Stimulated activated CD4-positive, alpha-beta T cell treated with anti-CD3 and anti-CD28 coated beads, Interleukin-1b, Interleukin-23, amount 100 ng/mL, for 24 hours (primary cell): ENCODE measurements at places on chromosomes 4 and X.

DNA sequence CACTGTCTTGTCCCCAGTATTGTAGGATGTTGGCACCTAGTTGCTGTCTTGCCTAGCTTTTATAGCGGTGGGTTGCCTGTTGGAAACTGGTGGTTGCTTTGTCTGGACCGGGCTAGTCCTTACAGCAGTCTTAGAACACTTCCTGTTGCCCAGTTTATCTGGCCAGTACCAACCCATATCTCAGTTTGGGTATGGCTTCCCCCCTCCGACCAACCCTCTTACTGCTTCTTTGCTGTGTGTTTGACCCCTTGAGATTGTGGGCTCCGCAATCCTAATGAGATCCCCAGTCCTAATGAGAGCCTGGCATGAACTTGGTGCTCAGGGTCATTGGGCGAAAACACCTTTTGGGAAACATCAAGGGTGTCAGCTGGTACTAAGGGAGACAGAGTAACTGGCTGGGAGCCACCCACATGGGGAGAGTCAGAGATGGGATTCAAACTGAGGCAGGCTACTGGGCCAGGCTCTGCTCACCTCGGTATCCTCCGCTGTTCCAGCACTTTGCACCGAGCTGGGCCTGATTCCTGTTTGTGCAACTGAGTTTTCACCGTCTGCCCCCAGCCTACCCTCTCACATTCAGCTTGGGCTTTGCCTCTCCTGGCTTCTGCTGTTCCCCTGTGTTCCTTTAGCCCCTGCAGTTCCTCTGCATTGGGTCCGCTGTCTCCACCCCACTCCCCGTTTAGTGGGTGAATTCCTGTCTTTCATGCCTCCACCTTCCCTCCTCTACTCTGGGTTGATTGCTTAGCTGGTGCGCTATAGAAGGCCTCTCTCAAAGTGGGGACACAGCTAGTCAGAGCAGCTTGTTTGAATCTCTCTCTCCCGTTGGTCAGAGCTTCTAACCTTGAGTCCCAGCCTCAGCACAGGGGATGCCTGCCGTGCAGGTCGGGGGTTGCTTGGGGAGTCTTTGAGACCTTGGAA is 1.6 kb downstream of the TBC1D14 start:
- DNase-seq, result no peak

GRCh38 chr4:75715105-75715799 is 9.1 kb upstream of the USO1 start:
- DNase-seq, result no peak

- DNase-seq, result no peak
Observed at GRCh38 chr4:162151850-162152249, 11.9 kb downstream of the FSTL5 start.

GRCh38 chrX:19063030-19063429 is 59.2 kb downstream of the ADGRG2 start:
- DNase-seq, result no peak

DNA sequence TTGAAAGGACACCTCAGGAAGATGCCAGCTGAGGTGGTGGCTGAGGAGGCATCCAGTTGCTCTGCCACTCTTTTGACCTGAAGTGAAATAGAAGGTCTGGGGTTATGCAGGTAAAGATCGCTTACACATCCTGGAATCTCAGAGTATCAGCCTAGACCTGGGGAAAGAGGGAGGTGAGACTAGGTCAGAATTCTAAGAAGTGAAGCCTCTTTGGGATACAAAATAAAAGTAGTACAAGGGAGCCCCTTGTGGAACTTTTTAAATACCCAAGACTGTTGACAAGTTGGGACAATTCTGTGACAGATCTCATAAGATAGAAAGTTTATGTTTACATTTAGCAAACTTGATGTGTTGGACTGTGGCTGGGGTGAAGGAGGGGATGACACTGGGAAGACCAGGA is 263.1 kb downstream of the SPRY1 start:
- DNase-seq, result no peak

- DNase-seq, result no peak
Observed at GRCh38 chr4:187417721-187418120, 577.9 kb upstream of the ZFP42 start.

GRCh38 chrX:155874571-155875244 is 6.4 kb upstream of the VAMP7 start:
- DNase-seq, result no peak

DNA sequence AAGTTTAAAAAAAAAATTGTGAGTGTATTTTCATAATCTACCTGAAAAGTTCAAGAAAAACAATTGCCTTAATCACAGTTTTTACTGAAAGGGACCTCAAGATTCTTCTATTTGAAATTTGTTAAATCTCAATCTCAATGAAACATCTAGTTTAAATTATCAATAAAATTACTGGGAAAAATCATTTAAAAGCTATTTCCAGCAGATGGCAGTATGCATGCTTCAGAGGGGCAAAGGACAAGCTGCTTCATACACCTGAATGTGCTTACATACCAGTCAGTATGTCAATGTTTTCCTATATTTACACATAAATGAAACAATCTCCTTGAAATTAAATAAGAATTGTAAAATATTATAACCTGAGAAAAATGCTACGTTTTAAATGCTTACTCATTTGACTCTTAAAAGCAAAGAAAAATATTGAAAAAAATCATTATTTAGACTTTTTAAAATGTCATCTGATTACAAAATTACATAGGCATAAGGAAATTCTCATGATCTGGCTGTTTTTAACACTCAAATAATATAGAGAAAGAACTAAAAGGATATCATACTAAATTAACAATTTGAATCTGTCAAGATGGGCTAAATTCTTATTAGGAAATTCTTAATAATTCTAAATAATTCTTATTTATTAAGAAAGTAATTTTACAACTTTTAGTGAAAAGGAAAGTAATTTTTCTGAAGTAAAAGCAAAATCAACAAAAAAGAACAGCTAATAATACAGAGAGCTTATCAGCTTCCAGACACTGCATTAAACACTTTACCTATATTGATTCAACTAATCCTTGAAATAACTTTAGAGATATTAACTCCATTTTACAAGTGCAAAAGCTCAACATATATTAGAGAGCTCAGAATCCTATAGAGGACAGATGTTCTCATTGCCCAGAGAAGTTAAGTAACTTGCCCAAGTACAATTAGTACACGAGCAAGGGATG is 242.1 kb downstream of the ADAMTS3 start:
- DNase-seq, result no peak

DNA sequence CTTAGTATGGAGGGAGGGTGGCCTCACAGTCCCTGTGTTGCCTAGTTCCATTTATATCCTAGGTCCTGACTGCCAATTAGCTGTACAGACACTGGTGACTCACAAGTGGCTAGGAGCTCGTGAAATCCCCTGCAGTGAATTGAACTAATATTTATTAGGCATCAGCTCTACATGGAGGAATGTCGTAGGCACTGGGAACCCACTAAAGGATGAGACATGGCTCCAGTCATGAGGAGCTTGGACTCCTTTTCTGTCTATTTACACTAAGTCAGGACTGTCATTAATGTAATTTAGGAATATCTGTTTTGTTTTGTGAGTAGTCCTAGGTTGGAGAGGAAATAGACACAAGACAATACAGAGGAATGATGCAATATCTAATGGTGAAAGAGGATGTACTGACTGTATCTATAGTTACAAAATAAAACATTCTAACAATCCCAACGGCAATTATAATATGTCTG is 67.7 kb downstream of the MID1IP1 start:
- DNase-seq, result no peak

DNA sequence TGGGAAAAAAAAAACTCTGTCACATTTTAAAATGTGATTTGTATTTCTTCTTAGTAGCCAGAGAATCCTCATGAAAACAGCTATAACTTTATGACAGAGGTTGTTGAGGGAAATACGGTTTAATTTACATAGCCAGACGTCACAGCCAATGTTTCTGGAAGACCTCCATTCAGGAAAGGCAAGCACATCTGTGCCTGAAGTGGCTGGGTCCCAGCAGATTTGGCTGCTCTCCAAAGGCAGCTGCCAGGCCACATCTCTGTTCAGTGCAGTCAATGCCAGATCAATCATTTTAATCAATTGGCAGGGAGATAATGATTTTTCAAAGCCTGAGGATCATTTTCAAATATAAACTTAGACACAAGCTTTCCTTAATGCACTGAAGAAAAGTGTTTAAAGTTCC is 86.5 kb upstream of the ZIC3 start:
- no peak for DNase-seq

DNA sequence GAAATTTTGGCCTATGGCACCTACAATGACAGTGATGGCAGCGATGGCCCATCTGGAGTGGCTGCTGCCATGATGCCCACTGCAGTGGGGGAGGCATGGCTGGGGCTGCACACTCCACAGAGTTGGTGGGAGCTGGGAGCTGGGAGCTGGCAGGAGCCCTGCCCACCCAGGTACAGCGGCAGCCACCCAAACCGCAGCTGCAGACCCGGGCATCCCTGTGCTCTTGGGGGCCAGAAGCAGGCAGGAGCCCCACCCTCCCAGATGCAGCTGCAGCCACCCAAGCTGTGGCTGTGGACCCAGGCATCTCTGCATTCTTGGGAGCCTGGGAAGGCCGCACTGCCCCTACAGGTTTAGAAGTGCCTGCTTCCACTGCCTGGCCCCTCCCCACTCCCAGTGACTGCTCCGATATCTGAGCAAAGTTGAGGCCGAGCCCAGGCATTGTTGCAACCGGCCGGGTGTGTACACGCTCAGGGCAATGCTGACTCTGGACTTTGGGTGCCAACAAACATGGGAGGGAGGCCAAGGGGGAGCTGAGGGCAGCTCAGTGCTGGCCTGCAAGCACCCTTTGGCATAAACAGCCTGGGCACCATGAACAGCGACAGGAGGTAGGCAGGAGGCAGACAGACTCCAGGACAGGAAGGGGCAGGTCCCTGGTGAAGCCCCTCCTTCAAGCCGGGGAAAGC is 82.8 kb downstream of the PPP4R3C start:
- no peak for DNase-seq

GRCh38 chr4:86330961-86331742 is 28.7 kb downstream of the MAPK10 start:
- no peak for DNase-seq

DNA sequence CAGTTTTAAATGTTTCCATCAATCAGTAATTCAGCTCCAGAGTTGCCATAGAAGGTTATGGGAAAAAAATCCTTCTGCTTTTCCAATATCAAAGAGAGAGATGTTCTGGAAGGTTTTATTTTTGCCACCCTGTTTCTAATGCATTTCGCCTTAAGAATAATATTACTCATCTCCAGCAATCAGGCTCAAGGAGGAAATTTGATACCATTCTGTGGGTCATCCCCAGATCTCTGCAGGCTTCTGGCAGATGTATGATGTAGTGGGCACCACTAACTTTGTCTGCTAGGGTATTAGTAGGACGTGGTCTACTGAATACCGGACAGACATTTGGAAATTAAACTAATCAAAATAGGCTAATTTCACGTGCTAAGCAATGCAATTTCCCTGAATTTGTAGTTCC is 645.4 kb upstream of the TENM3 start:
- DNase-seq, result no peak

DNA sequence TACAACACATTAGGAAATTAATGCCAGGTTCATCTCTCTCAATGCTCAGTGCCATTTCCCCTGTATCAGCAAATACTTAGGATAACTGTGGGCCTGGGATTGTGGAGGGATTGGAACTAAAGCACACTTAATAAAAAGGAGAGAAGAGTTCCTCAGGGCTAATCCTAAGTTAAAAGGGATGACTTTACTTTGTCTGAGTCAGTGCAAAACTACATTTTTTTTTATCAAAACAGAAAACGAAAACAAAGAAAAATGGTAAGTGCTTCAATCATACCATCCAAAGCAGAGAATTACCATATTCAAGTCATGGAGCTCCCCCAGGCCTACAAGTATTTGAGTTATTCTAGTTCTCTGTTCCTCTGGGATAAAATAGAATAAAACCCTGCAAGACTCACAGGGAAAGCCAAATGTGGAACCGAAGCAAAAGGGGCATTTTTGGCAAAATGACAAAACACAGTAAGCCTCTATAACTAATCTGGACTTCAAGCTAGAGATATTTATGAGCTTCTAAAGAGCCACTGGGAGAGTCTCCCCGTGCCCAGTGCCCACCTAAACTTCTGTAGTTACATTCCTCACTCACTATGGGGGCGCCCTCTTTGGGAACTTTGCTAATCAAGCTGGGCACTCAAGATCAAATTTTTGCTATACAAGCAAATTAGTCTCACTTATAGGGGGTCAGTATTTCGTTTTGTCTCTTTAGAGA is 53.4 kb downstream of the PALLD start:
- no peak for DNase-seq

GRCh38 chrX:108090491-108091263 is 665 bp downstream of the PSMD10 start:
- no peak for DNase-seq

DNA sequence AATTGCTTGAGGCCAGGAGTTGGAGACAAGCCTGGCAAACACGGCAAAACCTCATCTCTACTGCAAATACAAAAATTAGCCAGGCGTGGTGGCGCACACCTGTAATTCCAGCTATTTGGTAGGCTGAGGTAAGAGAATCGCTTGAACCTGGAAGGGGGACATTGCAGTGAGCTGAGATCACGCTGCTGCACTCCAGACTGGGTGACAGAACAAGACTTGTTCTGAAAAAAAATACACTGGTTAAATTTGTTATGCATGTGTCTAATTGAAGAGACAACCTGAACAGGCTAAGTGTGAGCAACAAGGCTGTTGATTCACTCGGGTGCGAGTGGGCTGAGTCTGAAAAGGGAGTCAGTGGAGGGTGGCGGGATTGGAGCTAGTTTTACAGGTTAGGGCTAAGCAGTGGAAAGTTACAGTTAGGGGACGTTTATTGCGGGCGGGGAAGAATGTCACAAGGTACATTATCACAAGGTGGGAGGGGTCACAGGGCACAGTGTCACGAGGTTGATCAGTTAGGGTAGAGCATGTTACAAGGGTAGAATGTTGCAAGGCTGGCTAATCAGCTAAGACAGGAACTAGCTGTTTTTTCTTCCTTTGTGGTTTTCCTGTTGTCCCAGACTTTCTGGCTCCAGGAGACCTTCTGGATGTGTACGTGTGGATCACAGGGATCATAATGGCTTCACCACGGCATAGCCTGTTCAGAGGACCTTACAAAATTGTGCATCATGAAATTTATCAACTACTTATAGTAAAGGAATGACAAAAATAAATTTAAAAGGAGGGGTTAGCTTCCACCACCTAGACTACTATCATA is 115.8 kb downstream of the NAA11 start:
- no peak for DNase-seq

- DNase-seq, result no peak
Observed at GRCh38 chrX:144768540-144768939, 478.8 kb upstream of the SPANXN1 start.

DNA sequence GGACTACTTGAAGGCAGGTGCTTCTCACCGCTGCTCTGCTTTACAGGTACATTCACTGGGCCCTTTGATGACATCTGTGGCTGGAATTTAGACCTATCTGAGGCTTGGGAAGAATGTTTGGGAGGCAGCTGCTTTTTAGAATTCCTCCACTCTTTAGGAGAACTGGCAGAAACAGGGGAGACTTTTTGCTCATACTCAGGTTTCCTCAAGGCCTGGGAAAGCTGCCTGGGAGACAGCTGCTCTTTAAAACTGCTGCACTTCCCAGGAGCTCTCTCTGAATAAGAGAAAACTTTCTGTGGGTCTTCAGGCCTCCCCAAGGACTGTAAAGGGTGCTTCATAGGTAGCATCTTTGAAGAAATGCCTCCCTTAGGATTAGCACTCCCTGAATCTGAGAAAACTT is 14.3 kb downstream of the CT47C1 start:
- DNase-seq, result no peak

GRCh38 chr4:175790083-175790482 is 22.0 kb downstream of the GPM6A start:
- no peak for DNase-seq

- DNase-seq, result no peak
Observed at GRCh38 chr4:38138363-38138762, 178.2 kb downstream of the PTTG2 start.

- no peak for DNase-seq
Observed at GRCh38 chr4:10085386-10085785, 31.2 kb downstream of the WDR1 start.
